Activated T-cell treated with anti-CD3 and anti-CD28 coated beads, Interleukin-2, amount 50 U/mL, for 72 hours (primary cell): ENCODE measurements at places on chromosomes 12 and 14.

DNA sequence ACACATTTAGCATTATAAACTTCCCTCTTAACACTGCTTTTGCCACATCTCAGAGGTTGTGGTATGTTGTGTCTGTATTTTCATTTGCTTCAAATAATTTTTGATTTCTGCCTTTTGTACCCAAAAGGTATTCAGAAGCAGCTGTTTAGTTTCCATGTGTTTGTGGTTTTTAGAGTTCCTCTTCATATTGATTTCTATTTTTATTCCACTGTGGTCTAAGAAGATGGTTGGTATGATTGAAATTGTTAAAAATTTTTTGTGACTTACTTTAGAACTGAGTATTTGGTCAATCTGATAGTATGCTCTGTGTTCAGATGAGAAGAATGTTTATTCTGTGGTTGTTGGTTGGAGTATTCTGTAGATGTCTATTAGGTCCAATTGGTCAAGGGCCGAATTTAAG, 76.4 kb downstream of the IFNG-AS1 start:
- no peak for DNase-seq

DNA sequence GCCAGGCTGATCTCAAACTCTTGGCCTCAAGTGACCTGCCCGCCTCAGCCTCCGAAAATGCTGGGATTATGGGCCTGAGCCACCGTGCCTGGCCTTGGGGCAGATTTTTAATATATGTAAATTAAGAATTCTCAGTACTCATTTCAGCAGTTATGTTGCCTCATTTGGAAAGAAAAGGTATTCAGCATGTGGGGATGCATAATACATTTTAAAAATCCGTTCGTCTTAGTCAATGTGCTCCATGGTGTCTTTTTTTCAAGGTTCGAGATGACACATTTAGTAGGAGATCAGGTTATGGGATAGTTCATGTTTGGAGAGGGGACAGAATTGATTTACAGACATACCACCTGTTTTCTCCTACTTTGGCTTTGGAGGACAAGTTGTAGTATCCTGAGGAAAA, 10.2 kb downstream of the SYNE2 start:
- no peak for DNase-seq

GRCh38 chr12:26627335-26627734, 205.7 kb downstream of the ITPR2 start:
- DNase-seq = no peak

DNA sequence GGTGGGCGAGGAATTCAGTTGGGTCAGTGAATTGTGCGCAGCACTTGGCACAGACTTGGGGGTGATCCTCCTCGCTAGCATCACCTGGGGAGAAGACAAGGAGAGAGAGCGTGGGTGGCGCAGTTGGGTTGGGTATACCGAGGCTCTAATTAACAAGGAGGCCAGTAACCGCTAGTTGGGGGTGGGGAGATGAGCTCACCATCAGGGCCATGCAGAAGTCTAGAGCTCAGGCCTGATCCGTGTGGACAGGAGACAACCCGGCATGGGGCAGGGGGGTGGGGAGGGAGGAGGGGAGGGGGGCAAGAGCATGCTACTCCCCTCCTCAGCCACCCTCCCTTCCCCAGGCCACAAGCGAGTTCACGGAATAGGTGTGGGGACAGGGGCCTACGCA, 580 bp downstream of the SALL2 start:
- no peak for DNase-seq

DNA sequence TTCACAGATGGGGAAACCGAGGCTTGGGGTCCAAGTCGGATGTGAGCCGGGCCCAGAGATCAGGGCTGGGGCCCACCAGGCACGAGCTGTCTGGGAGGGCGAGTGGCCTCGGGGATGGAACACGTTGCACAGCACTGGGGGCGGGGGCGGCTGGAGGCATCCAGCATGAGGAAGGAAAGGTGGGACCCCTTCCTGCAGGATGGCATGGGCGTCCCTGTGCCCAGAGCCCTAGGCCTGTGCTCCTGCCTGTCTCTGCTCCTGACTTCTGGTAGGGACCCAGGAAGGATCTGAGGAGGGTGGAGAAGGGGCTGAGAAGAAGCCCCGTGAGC, 183.4 kb downstream of the KIF26A start:
- DNase-seq = no peak

- no peak for DNase-seq
These were observed 277.5 kb downstream of the NUAK1 start for GRCh38 chr12:105861227-105861626.
